ENCODE measurements at places on chromosomes 4 and X.

DNA sequence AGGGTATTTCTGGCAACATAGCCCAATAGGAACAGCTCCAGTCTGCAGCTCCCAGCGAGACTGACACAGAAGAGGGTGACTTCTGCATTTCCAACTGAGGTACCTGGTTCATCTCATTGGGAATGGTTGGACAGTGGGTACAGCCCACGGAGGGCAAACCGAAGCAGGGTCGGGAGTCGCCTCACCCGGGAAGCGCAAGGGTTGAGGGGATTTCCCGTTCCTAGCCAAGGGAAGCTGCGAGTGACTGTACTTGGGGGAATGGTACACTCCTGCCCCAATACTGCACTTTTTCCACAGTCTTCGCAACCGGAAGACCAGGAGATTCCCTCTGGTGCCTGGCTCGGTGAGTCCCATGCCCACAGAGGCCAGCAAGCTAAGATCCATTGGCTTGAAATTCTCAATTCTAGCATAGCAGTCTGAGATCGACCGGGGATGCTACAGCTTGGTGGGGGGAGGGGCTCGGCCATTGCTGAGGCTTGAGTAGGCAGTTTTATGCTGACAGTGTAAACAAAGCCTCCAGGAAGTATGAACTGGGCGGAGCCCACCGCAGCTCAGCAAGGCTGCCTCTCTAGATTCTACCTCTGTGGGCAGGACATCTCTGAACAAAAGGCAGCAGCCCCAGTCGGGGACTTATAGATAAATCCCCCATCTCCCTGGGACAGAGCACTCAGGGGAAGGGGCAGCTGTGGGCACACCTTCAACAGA is 14.0 kb upstream of the ADAD1 start:
- no peak for DNase-seq

DNA sequence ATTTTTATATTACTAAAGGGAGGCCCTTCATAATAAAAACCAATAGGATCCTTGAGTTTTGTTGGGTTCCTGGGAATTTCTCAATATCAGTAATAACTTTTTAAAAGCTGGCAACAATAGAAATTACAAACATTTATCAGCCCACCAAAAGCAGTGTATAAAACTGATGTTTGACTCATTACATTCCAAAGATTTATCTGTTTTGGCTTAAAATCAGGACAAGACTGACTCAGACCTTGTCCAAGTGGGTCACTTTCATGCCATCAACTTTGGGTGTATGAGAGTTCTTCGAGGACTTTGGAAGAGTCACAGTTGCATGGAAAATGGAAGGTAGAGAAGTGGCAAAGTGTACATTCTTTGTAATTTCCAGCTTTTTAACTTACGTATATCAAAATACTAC is 102.8 kb downstream of the FRMPD4 start:
- no peak for DNase-seq

DNA sequence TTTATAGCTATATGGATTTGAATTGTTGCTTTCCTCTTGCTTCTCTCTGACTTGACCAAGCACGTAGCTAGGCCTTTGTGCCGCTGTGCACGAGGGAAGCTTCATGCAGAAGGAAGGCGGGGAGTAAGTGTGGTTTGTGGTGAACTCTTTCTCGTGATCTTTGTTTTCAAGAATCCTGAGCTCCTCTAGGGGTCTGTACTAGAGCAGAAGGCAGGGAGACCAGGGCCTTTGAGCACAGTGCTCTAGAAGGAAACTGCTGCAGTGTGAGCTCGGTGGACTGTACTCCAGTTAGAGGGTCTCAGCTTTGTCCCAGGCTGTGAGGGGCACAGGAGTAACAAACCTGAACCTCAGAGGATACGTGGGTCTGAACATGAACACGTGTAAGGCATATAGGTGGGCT is 49.0 kb downstream of the AGA start:
- no peak for DNase-seq

DNA sequence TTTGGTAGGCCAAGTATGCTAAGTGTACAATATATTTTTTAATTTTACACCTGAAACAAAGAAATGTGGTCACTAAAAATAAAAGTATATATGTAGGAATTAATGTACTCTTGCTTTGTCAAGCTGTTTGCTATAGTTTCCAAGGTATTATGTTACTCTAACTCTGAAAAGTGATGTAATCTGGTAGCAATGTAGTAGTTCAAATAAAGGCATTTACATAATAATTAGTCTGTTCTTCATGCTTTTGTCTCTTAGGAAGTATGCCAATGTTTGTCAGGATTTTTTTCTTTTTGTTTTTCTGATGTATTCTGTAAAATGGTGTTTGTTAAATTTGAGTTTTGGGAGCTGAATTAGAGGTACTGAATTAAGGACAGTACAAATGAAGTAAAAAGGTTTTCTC is 89.5 kb downstream of the PLS3 start:
- no peak for DNase-seq

DNA sequence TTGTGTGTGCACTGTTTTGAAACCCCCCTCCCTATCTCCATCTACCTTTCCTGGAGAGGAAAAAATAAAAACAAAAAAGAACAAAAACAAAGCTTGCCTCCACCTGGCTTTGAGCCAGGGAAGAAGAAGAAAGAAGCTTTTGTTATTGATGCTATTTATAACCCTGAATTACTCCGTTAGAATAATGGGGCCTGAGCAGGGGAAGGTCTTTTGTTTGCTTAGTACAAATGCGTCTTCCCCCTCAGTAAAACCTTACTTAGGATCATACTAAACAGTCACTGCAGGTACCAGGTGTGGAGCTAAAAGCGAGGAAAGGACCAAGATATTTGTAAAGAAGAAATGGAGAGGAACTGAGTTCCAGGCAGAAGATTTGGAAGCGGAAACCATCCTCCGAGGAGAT is 352.1 kb downstream of the KCNIP4 start:
- DNase-seq = no peak

DNA sequence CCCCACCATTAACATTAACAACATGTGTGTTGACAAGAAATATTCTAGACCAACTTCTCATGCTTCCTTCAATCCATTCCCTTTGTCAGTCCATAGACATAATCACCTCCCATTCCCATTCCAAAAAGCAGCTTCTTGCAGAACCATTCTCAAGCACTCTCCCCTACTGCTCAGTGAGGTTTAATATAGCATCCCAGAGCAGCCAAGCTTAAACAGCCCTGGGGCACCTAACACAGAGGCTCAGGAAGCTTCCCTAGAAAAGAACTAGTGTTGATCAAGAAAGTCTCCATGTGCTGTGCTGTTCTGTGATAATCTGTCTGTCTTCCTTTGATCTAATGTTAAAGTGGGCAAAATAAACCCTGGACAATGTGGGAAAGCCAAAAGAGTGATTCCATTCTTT is 174.2 kb upstream of the NOCT start:
- no peak for DNase-seq

GRCh38 chrX:72181178-72182125 is at the start of gene PIN4:
PIN4 (plus strand) TSS chrX:72181757; CDS start chrX:72181786, 29 bp downstream.
- peak; percentile 97 for DNase-seq

DNA sequence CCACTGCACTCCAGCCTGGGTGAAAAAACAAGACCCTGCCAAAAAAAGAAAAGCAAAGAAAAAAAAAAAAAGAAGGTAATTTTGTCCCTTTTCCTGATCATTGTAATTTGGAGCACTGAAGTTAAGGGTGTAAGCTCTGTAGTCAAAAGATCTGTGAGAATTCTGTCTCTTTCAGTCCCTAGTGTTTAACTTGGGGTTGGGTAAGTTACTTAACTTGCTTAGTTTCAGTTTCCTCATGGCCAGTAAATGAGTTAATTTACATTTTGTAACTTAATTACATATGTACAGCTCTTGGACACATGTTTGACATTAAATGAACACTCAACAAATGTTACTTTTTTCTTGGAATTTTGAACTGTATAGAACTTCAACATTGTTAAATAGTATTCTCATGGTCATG is 10.9 kb upstream of the UBE2K start:
- no peak for DNase-seq

DNA sequence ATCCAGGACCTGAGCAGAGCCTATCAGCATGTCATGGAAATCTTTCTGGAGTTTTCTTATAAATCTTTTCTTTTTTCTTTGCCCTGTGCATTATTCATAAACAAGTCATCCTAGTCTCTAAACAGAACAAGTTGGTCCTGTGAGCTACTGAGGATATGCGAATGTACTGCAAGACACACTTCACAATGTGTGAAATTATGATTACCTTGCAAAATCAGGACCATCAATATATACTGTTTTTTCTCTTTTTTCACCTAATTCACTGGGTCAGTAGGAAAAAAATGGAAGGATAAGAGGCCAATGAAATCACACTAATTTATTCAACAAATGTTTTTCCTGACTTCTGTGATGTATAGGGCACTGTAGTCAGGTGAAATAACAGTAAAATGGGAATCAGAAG is 14.4 kb upstream of the SORBS2 start:
- no peak for DNase-seq

- no peak for DNase-seq
These were observed 50.0 kb upstream of the CLCN4 start for GRCh38 chrX:10106806-10107205.

- no peak for DNase-seq
These were observed 43.7 kb downstream of the MAP7D3 start for GRCh38 chrX:136207546-136207945.

GRCh38 chr4:61086979-61087378 is 113.1 kb upstream of the ADGRL3 start:
- DNase-seq = no peak

DNA sequence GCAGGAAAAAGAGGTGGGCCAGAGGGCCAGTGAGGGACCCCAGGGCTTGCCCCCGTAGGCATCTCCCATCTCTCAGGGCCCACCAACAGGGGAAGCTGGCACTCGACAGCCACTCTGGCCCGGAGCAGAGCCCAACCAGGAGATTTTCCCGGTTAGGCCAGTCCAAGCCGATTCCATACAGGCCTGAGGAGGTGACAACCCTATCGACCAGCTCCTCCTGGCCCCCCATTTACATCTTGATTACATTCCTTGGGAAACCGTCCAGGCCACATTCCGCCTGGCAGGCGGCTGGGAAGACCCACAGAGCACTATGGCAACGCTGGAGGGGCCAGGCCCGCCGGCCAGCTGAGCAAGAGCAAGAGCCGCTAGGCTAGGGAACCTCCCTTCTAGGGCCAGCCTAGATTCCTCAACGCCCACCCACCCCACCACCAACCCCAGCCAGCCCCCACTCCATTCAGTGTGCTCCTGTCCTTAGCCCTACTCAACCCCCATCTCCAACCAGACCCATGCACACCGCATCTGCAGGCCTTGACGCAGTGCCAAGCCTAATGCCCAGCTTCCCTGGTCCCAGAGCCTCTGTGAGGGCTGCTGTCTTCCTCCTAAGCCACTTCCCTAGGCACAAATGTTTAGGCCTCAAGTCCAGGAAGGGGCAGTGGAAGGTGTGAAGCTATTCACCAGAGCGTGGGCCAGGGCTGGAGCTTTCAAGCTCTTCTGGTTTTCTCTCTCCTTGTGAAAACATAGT is 161.2 kb downstream of the EFNB1 start:
- no peak for DNase-seq

- DNase-seq = no peak
These were observed 40.5 kb upstream of the ZNF827 start for GRCh38 chr4:145979160-145979559.

DNA sequence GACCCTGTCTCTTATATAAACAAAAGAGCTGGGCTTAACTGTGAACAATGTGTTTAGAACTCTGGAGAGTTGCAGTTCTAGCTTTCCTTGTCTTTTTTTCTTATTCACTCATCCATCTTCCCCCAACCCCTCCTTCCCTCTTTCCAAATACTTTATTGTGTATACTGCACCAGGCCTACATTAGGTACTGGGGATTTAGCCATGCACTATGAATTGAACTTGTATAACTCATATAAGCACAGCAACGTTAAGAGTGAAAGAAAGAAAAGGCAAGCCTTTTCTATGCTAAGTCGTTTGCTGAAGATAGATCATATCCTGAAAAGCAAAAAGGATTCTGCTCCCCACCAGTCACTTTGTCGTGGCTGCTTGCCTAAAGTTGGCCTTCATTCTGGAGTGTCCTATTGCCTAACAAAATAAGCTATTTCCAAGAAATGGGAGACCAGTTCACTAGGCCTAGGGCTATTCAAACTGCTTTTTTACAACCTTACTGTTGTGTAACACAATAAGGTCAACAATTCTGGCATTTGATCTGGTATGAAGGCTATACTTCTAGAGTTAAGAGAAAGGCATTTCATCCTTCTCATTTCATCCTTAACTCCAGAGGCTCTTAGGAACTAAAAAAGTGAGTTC is 32.2 kb downstream of the CCNI start:
- DNase-seq = no peak

- no peak for DNase-seq
These were observed 48.9 kb upstream of the TMSB15B start for GRCh38 chrX:103913356-103914020.

DNA sequence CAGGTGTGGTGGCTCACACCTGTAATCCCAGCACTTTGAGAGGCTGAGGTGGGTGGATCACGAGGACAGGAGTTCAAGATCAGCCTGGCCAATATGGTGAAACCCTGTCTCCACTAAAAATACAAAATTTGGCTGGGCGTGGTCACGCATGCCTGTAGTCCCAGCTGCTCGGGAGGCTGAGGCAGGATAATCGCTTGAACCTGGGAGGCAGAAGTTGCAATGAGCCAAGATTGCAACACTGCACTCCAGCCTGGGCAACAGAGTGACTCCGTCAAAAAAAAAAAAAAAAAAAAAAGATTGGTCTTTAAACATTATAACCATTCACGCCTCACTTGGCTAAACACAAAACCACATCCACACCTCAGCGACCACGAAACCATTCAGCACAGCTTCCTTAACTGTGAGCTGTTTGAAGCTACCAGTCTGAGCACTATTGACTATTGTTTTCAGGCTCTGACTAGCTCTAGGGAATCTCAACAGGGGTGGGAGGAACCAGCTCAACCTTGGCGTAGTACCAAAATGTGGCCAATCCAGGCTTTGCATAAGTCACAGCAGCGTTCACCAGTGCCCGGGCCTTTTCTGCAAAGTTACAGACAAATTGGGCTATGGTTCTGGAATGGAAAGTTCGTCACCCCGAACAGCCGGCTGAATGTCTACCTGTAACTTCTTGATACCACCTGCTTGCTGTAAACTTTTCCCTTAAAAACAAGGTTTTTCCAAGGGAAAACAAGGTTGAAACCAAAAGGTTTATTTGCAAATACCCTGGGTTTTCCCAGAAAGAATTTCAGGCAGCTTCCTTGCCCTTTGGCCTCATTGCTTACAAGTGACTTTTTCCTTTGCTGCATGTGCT is 73.6 kb upstream of the DHX15 start:
- peak; percentile 9 for DNase-seq

DNA sequence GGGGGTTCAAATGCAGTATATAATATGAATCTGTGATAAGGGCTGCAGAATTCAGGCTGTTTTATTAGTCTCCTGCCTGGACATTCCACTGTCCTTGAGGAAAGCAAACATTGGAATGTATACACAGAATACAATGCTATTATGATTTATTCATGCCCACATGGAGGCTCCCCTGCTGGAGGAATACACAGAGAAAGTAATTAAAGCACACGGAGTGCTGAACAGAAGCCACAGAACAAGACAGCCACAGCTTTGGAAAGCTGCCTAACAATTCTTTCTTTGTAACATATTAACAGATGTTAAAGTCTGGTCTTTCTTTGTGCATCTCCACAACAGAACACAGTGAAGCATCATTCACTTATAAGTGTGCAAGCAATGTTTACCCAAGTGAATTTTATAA is 155.8 kb downstream of the ARAP2 start:
- DNase-seq = no peak

Measured in hematopoietic multipotent progenitor cell treated with erythropoietin and hydrocortisone succinate and interleukin-3 and kit ligand, for 8 days (in vitro differentiated cells).